Left lung (tissue), 14 donors: ENCODE measurements at places on chromosomes 13 and 19. TPM values are rescaled to one million over a fixed set of nuclear protein-coding genes. Genes with fewer than 3 reads are reported as not detected.

DNA sequence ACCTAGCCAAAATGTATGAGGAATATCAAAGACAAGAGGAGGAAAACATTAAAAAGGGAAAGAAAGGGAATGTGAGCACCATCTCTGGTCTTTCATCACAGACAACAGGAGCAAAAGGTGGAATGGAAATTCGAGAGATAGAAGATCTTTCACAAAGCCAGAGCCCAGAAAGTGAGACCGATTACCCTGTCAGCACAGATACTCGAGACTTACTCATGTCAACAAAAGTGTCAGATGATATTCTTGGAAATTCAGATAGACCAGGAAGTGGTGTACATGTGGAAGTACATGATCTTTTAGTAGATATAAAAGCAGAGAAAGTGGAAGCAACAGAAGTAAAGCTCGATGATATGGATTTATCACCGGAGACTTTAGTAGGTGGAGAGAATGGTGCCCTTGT is 217.0 kb downstream of the NBEA start:
- no peak for DNase-seq

DNA sequence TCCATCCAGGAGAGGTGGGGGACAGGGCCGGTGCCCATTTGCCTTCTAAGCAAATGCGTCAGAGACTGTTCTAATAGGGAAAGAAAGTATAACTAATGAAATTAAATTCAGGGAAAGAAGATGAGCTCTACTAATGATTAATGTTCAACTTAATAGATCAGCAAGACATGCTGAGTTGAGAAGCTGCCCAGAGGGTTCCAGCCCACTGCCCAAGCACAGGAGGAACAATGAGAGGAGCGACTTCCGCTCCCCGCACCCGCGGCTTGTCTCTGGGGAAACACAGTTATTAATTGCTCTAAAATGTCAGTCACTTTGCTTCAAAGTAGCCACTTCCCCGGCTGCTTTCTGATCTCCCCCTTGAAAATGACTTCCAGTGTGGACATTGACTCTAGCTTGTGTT is 331.3 kb downstream of the UQCRFS1 start:
- DNase-seq = no peak

DNA sequence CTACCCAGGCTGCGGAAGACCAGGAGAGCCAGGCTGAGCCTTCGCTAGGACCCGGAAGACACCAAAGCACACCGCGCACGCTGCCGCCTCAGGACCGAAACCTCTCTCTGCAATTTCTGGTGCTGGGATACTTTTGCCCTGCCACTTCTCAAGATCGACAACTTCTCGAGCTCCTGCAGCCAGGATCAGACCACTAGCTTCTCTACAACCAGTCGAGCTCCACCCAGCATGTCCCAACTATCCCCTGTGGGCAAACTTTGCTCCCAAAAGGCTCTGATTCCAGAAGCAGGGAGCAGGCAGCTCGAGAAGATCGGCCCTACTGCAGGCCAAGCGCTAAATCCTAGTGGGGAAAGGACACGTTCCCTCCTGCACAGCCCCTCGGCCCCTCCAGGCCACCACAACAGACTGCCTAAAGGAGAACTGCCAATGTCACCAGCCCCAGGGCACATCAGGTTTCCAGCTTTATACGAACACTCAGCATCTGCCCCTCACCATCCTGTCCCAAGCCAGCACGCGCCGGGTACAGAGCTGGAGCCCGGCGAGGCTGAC is 979 bp downstream of the AKAP8 start:
- peak; percentile 85 for DNase-seq

DNA sequence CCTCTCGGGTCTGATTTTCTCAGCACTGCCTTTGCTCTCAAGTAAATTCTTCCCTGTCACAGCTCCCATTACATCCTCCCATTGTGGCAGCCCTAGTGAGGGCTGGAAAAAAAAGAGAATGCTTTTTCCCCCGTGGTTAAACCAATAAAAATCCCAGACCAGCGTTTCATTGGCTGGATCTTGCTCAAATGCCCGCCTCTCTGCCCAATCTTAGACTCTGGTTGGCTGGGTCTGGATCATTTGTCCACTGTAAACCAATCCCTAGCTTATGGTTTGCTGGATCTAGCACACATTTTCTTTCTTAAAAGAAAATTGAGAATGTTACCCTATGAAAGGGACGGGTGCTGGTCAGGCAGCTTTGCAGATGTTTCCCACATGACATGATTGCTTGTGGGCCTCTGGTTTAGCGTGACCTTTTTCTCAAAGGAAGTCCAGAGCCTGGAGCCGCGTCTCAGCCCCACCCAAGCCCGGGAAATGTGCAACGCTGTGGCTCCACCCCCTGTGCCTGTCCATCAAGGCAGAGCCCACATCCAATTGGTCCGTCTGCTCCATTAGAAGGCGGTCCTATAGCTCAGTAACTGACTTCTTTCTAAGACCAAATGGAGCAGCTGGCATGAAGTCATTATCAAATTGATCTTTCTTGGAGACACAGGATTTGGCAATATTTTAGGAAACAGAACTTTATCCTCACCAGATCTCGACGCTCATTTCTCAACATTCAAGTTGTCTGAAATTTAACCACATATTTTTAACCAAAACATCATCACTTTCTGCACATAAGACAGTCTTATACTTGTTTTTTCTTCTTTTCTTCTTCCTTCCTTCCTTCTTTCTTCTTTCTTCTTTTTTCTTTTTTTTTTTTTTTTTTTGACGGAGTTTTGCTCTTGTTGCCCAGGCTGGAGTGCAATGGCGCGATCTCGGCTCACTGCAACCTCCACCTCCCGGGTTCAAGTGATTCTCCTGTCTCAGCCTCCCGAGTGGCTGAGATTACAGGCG is 2.6 kb upstream of the MCEMP1 start:
- peak; percentile 91 for DNase-seq

DNA sequence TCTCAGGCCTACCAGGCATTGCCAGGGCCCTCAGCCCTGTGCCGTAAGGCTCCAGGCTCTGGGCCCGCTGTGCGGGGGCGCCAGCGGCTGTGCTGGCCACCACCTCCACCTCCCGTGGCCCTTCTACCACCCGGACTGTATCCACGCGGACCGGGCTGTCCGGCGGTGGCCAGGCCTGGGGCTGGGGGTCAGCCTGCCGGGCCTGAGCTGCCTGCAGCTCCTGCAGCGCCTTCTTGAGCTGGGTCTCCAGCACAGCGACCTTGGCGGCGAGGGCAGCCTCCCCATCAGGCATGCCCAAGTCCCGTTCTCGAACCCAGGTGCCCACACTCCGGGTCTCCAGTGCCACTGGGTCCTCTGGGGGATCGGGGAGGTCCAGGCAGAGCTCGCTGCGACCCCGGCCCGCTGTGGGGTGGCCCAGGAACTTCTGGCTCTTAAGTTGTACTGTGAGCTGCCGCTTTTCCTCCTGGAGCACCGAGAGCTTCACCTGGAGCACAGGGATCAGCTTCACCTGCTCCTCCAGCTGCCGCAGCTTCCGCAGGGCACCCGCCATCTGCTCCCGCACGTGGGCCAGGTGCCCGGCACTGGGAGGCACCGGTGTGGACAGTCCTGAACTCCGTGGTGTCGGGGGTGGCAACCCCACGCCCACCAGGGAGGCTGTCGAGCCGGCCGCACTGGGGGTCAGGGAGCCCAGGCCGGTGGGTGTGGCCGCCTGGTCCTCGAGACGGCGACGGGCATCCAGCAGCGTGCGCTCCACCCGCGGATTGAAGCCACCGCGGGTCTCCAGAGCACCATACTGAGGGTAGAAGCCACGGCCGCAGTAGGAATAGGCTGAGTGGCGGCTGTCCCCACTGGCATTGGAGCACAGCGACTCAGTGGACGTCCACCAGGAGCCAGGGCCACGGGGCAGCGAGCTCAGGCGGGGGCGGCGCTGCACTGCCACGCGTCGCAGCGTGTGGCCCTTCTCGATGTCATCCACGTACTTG is 4.1 kb downstream of the KANK2 start:
- DNase-seq = no peak

WDR87 gene
- not detected for polyA plus RNA-seq

POGLUT2 gene
- 32.7 TPM for polyA plus RNA-seq

SLC35E1 gene
- polyA plus RNA-seq = 46.5 TPM

CLEC17A gene
- 0.12 TPM for polyA plus RNA-seq

TTC9B gene
- polyA plus RNA-seq = 0.15 TPM

CD209 gene
- 3.0 TPM for polyA plus RNA-seq
